HCT116 (cell line): ENCODE measurements at places on chromosomes 11 and 22. TPM values are rescaled to one million over a fixed set of nuclear protein-coding genes. Genes with fewer than 3 reads are reported as not detected.

EMSY gene
- 22.7 TPM for total RNA-seq

SESN3 gene
- total RNA-seq, result 4.2 TPM

MS4A3 gene
- total RNA-seq, result not detected

WNT11 gene
- 1.9 TPM for total RNA-seq

DNA sequence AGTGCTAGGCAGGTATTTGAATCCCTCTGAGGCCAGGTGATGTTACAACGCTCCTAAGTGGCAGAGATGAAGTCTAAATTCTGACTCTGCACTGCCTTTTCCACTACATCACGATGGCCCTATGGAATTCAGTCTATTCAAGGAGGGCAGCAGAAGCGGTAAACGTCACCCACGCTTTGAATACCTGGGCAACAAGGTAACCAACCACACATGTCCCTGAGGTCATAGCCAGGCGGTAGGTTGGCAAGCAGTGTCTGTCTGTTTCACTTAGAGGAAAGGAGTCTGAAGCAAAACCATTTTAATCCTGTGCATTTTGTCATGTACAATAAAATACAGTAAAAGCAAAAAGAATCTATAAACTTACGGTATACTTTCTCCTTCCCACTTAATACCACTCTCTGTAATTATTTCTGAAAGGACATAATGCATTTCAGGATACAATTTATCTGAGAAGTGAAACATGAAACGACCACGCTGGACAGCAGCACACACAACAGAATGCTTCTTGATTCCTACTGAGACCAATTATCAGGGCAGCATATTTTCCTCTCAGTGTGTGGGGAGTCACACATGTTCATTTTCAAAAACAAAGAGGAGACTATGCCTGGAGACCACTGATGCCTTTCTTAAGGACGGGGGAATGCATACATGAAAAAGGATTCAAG lies 51.3 kb downstream of the PRDM10 start:
- H3K4me1 ChIP-seq, result no peaks in the 10 kb centered on the region
- no peak for DNase-seq
- H3K4me3 ChIP-seq, result no peak overlapping the region
- no peak overlapping the region for H3K27ac ChIP-seq
- no peaks in the 10 kb centered on the region for H3K36me3 ChIP-seq

DNA sequence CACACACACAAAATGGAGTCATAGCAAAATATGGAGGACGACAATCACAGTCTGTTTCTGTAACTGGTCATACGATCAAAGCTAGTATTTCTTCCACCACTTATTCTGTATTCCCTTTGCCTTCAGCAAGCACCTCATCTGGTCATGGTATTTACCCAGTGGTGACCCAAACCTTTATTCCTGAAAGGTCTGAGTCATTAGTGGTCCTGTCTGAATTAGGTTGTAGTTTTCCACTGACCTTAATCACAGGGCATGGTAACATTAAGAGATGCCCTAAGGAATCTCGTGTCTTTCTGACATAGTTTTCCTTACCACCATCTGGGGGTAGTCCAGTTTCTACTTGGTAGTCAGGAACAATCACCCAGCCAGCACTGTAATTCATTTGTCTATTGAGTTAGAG lies 54.8 kb upstream of the CEP295 start:
- no peak overlapping the region for H3K27ac ChIP-seq
- H3K4me1 ChIP-seq, result no peaks in the 10 kb centered on the region
- H3K4me3 ChIP-seq, result no peak overlapping the region
- H3K36me3 ChIP-seq, result no peaks in the 10 kb centered on the region
- no peaks in the 10 kb centered on the region for H3K27me3 ChIP-seq

GRCh38 chr11:84215672-84216071 lies 929.5 kb upstream of the CCDC90B start:
- no peak overlapping the region for H3K4me3 ChIP-seq
- H3K27me3 ChIP-seq, result no peaks in the 10 kb centered on the region; the same call in 1 of the 2 replicates
- no peak overlapping the region for H3K27ac ChIP-seq
- no peak for DNase-seq
- H3K36me3 ChIP-seq, result no peaks in the 10 kb centered on the region

GRCh38 chr11:57055744-57056143 lies 67.0 kb downstream of the OR5AK2 start:
- no peaks in the 10 kb centered on the region for H3K4me1 ChIP-seq
- H3K27ac ChIP-seq, result no peak overlapping the region
- H3K4me3 ChIP-seq, result no peak overlapping the region
- no peaks in the 10 kb centered on the region for H3K36me3 ChIP-seq

DNA sequence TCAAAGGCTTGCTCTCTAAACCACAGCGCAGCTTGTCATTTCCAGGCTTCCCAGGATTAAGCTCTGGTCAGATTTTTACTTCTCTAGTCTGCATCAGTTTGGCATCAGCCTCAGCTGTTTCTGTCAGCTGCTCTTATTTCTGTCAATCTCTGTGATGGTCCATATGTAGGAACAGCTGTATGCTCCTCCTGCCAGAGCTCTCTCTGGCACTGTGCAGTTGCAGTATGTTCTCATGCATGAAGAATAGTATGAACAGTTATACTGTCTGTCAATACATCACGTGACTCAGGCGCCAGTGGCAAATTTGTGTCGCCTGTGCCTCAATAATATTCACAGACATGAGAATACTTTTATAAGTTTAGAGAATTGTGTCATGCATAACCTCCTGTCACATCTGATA lies 6.7 kb downstream of the OR6M1 start:
- no peak overlapping the region for H3K27ac ChIP-seq
- no peaks in the 10 kb centered on the region for H3K36me3 ChIP-seq
- no peak for DNase-seq
- H3K4me1 ChIP-seq, result no peaks in the 10 kb centered on the region

DNA sequence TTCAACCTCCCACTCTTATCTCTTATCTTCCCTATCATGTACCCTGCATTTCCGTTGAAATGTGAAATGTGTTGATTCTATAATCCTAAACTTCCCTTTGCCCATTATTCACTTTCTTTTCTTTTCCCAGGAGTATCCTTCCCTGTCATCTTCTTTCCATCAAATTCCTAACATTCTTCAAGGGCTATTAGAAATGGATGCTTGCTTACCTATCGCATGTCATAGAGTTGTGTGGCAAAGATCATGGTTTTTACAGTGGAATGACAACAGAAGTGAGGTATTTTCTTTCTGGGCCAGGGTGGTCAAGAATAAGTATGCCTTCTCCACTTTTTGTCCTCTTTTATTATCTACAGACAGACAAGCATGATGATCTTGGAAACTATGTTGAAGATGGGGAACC lies 124.4 kb upstream of the SLC5A12 start:
- no peaks in the 10 kb centered on the region for H3K4me1 ChIP-seq
- no peak for DNase-seq
- no peak overlapping the region for H3K4me3 ChIP-seq
- H3K36me3 ChIP-seq, result no peaks in the 10 kb centered on the region
- H3K27me3 ChIP-seq, result no peaks in the 10 kb centered on the region

DNA sequence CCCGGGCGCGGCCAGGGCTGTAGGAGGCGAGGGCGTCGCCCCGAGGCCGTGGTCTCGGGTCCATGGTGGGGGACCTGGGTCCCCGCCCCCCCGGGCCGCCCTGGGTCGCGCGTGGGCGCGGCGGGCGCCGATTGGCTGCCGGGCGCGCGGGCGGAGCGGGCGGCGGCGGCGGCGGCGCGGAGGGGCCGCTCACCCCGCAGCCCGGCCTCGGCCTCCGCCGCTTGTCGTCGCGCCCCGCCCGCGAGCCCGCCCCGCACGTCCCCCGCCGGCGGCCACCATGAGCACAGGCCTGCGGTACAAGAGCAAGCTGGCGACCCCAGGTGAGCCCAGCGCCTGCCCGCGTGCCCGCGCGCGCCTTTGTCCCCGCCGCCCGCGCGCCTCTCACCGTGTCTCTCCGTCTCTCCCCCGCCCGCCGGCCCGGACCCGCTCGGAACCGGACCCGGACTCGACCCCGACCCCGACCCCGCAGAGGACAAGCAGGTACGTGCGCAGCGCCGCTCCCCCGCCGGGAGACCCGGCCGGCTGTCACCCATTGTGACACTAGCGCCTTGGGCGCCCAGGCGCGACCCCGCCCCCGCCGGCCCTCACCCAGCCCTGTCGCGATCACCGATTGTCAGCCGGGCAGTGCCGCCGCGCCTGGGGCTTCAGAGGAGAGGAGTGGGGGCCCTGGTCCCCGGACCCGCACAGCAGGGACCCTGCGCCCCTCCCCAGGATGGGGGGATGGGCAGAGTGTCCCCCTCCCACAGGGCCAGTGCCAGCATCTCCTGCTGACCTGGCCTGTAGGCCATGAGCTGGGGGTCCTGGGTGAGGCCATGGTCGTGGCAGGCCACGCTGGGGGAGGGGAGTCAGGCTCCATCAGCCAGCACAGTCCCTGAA lies at the start of gene SEPTIN5:
SEPTIN5 (plus strand) TSS at position 192 of the 876 bp plus-strand sequence; CDS start at position 278, 86 bp downstream.
- peak within 1 kb of the TSS; percentile 29; the same call in 1 of the 2 replicates for H3K27ac ChIP-seq
- H3K36me3 ChIP-seq, result no peaks in the 10 kb centered on the region
- no peaks in the 10 kb centered on the region for H3K27me3 ChIP-seq
- no peak for DNase-seq

- no peak for DNase-seq
- H3K36me3 ChIP-seq, result peaks cover 35% of the 10 kb centered on the region
- H3K4me1 ChIP-seq, result no peaks in the 10 kb centered on the region
- no peak overlapping the region for H3K4me3 ChIP-seq
- H3K27ac ChIP-seq, result no peak overlapping the region
Observed at GRCh38 chr22:49797706-49798105, 30.0 kb downstream of the BRD1 start.

DNA sequence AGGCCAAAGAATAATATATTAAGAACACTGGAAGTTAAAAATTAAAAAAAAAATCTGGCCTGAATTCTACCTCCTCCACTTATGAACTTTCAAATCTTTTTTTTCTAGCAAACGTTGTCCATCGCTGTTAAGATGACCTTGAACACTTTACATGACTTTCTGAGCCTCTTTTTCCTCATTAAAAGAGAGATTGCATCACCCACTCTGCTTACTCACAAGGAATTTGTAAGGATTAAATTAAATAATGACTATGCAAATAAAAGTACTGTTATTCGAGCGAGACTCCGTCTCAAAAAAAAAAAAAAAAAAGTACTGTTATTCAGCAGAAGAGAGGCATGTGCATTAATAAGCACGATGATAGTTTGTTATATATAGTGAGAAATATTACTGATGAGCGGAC lies 285.1 kb upstream of the CCDC90B start:
- peaks cover 16% of the 10 kb centered on the region for H3K27me3 ChIP-seq
- H3K36me3 ChIP-seq, result no peaks in the 10 kb centered on the region
- H3K27ac ChIP-seq, result no peak overlapping the region
- H3K4me3 ChIP-seq, result no peak overlapping the region

DNA sequence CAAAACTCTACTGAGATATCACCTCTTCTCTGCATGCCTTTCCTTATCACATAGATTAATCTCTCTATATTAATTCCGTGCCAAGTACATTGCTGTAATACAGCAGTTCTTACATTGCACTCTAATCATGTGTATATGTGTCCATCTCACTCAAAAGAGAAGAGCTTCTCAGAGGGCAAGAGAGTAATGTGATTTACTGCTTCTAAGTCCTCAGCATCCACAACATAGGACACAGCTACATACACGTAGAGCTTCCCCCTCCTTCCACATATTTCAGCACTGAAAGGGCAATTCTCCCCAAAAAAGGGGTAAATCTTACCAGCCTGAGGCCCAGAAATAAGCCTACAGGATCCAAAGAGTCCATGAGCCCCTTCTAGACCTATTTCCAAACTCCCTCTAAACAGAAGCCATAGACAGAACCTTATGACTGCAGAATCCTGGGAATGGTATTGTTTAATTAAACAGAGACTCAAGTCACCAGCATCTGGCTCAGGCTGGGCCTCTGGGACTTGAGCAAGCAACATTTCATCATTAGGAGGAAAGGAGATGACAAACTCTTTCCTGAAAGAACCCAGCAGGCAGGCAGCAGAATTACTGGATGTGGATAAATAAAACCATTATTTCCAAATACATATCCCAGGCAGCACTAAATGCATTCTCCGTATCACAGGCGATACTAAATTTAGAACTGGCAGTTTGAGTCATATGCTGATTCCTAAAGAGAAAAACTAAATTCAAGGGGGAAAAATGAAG lies 87.2 kb downstream of the KCNC1 start:
- H3K4me3 ChIP-seq, result no peak overlapping the region
- H3K4me1 ChIP-seq, result no peaks in the 10 kb centered on the region
- H3K27ac ChIP-seq, result no peak overlapping the region
- DNase-seq, result no peak
- no peaks in the 10 kb centered on the region for H3K36me3 ChIP-seq
- no peaks in the 10 kb centered on the region for H3K27me3 ChIP-seq
